ENCODE measurements at places on chromosomes 16 and 17.

- peak; percentile 11 for DNase-seq
Observed at GRCh38 chr16:71479420-71479819, 9.7 kb downstream of the ZNF19 start.

DNA sequence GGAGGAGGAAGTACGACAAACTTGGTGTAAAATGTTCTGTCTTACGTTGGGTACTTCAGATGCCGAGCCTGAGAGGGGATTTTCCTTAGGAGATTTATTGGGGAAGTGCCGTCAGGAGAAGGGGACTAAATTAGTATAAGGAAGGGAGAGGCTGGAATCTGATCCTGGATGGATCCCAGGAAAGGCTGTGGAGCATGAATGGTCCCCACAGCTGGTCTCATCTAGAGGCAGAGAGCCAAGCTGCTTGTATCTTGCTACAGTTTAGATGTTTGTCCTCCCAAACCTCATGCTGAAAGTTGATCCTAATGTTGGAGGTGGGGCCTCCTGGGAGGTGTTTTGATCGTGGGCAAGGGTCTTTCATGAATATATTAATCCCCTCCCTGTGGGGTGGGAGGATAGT is 798.4 kb upstream of the EEF2KMT start:
- no peak for DNase-seq

DNA sequence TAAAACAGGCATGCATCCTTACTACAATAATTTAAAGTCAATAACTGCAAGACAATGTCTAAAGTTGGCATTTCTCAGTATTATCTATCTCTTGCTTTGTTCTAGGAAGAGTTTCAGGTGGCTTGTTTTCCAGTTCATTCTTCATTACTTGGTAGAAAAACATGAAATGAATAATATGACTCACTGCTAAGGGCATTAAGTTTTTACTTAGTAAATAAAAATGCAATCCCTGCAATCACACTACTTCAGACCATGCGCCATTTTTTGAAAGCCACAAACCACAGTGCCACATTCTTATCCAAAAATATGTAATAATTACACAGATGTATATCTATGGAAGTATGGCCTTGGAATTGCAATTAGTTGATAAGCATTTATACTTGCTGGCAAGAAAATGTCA is 55.4 kb downstream of the CREBBP start:
- DNase-seq: no peak

DNA sequence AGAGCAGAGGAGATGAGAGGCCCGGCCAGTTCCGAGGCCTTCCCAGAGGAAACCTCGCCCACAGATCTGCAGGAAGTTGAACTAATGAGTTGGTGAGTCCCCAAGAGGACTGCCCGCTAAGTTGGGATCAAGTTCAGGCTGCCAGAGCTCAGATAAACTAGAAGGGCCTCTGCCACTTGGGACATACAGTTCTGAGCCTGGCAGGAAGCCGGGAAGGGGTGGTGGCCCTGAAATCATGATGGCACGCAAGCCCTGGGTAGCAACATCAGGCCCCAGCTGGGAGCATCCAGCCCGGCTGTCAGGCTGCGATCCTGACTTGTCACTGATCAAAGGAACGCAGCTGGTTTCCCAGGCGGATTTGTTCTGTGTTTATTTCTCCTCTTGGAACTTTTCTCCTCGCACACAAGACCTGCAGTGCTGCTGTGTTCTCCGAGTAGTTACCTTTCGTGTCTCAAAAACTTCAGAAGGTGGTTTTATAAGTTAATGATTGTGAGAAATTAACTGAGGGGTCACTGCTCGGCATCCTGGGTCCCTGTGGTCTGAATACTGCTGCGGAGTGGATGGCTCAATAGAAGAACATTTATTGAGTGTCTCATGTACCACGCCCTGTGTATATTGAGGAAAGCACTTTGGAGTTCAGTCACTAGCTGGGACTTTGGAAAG is 8.0 kb upstream of the WFDC1 start:
- DNase-seq: no peak

DNA sequence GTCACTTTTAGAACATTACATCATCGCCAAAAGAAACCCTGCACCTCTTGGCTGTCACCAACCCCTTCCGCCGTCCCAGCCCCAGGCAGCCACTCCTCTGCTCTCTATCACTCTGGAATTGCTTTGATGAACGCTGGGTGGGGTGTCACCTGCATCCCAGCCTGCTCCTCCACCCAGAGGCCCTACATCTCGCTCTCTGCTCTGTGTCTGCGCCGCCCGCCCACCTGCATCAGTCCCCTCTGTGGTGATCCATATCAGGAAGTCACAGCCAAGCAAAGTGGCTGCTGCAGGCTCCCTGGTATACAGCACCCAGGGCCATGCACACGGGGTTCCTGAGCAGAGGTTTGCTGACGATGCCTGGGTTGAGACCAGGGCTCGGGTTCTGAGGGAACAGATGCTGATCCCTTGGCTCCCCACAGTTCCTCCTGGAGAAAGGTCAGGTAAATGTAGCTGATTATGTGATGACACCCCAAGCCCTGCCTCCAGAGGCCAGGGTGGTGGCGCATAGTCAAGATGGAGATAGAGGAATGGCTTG is 30.8 kb downstream of the MPRIP start:
- no peak for DNase-seq

All from GM12865 (cell line).